ENCODE measurements at places on chromosomes 7 and 10.
A peak's percentile ranks its signal among the peaks of the same experiment; 100 is the strongest.

DNA sequence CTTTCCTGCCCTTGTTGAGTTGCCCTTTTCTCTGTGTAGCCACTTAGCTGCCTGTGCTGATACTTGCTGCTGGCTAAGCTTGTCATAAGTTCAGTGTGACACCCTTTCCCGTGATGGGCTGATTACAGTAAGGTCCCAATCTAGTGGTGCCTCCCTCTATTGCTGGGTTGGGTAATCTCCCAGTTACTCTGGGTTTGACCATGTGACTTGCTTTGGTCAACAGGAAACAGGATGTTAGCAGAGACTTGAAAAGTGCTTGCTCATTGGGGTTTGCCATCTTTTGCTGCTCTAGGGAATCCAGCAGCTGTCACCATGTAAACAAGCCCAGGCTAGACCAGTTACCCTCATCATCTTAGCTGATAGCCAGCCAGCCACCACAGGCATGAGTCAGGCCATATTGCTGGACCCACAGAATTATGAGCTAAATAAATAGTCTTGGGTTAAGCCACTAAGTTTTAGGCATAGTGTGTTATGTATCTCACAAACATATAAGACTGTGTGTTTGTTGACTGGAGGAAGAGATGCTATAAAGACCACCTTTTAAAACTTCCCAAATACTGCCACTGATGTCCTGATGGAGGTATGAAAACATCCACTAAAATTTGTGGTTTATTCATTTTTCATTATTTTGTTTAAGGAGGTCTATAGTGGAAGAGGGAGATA, 4.0 kb upstream of the LEP start:
- H3K27me3 ChIP-seq = peaks cover 17% of the 10 kb centered on the region
- H3K4me3 ChIP-seq = no peak overlapping the region
- no peak for DNase-seq
- H3K27ac ChIP-seq = no peak overlapping the region
- no peaks in the 10 kb centered on the region for H3K4me1 ChIP-seq

DNA sequence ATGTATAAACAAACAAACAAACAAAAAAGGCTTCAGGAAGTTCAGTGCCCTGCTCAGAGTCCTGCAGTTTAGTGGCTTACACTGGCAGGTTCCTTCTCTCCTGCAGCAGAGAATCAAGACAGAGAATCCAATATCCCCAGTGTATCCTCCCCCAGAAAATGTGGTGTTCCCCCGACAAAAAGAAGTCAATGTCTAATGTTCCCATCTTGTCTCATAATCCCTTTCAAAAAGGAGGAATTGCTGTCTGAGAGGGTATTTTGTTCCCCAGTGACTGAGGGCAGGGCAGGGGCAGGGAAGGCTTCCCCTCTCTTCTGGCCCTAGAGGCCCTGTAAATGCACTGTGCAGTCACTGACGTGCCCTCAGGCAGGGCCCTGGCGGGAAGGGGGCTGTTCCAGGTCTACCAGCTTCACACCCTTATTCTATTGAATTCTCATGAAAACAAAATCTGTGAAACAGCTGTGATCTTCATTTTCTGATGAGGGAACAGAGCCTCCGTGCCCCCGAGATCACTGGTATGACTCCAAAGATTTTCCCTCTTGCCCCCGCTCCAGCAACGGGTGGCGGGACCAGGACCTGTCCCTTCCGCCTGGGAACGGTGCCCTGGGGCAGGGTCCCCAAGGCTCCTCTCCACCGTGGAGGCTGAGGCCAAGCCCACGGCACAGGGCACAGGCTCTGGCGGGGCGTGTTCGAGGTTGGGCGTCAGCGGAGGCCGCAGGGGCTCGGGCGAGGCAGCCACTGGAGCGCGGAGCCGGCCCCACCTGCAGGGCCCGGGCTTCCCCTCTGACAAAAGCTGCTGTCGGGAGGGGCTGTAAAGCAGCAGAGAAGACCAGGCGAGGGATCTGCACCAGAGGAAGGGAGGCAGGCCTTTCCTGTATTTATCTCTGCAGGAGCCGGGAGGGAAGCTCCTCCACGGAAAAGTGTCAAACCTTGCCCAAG, 13.4 kb upstream of the WDFY4 start:
- peak overlapping the region; percentile 78 for H3K4me3 ChIP-seq
- no peaks in the 10 kb centered on the region for H3K27me3 ChIP-seq
- H3K36me3 ChIP-seq = no peaks in the 10 kb centered on the region
- H3K27ac ChIP-seq = peak overlapping the region; percentile 100
- peak; percentile 92 for DNase-seq

GRCh38 chr10:125985557-125986240, 89.3 kb downstream of the FANK1 start:
- H3K36me3 ChIP-seq = no peaks in the 10 kb centered on the region
- H3K27me3 ChIP-seq = peaks cover 2% of the 10 kb centered on the region
- H3K4me1 ChIP-seq = peaks cover 6% of the 10 kb centered on the region
- no peak overlapping the region for H3K4me3 ChIP-seq
- no peak for DNase-seq
- peak overlapping the region; percentile 90 for H3K27ac ChIP-seq

DNA sequence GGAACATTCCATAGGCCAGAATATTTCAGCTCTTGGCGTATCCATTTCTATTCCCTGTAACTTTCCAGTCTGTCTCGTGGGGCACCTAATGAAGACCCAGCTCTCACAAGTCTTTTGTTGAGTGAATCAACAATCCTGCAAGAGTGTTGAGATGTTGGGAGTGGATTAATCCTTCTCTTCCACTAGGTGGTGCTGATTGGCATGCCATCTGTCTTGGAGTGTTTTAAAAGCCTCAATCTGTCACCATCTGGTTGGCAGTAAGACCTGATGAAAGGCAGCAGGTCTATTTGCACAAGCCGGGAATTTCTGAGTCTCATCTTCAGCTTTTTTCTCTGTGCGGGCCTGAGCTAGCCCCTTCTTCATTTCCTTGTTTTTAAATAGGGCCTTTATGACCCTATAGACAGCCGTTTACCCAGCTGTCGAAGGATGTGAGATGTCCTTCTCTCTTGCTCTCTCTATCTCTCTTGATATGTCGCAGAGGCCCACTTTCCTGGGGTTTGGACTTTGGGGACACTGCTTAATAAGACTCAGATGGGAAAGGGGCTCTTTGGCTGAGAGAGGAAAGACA, 180.5 kb downstream of the ZNF365 start:
- no peaks in the 10 kb centered on the region for H3K36me3 ChIP-seq
- H3K27me3 ChIP-seq = no peaks in the 10 kb centered on the region
- no peak overlapping the region for H3K4me3 ChIP-seq
- H3K27ac ChIP-seq = no peak overlapping the region

DNA sequence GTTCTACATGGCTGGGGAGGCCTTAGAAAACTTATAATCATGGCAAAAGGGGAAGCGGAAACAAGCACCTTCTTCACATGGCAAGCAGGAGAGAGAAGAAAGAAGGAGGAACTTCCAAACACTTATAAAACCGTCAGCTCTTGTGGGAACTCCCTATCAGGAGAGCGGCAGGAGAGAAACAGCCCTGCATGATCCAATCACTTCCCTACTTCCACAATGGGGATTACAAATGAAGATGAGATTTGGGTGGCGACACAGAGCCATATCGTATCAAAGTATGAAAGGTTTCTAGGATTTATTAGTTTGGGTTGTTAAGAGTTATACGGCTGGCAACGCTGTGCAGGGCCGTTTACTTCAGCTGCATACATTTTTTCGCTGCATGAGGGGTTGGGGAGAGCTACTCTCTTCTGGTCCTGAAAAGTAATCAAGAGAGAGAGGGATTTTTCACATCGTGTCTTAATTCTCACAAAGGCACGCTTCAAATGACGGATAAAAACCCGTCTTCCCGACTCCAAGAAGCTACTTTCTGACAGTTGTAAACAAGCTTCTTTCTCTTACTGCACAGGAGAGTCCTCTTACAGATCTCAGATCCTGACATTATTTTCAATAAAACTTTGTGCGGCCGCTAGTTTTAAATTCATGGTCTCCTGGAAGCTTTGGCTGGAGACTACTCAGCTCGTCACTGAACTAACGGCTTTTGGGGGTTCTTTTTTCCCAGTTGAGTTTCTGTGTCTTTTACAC, 751 bp upstream of the GTPBP10 start:
- peak overlapping the region; percentile 99 for H3K27ac ChIP-seq
- no peak for DNase-seq
- peak overlapping the region; percentile 97 for H3K4me3 ChIP-seq
- peaks cover 11% of the 10 kb centered on the region for H3K36me3 ChIP-seq

DNA sequence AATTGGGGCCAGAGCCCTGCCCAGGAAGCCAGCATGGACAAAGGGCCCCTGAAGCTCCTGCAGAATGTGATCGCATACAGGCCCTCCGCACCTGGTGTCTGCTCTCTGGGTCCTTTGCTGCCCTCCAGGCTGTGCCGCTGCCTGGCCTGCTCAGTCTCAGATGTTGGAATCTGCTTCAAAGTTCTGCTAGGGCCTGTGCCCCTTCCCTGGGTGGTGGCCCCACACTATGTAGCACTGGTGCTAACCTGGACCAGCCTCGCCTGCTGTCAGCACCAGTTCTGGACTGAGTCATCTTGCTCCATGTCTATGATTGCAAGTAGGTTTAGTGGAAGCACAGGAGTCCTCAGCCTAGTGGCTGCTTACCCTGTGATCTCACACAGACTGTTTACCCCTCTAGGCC, 6.3 kb downstream of the MAT1A start:
- H3K4me3 ChIP-seq = no peak overlapping the region
- H3K27ac ChIP-seq = no peak overlapping the region
- H3K27me3 ChIP-seq = peaks cover 9% of the 10 kb centered on the region
- H3K36me3 ChIP-seq = no peaks in the 10 kb centered on the region
- no peaks in the 10 kb centered on the region for H3K4me1 ChIP-seq
- DNase-seq = no peak

- DNase-seq = no peak
- no peak overlapping the region for H3K27ac ChIP-seq
- H3K4me1 ChIP-seq = no peaks in the 10 kb centered on the region
- peaks cover 3% of the 10 kb centered on the region for H3K27me3 ChIP-seq
- H3K36me3 ChIP-seq = no peaks in the 10 kb centered on the region
Observed at GRCh38 chr7:77991656-77992055, 193.1 kb downstream of the PHTF2 start.

GRCh38 chr7:134783294-134784069, 4.0 kb downstream of the CALD1 start:
- no peak overlapping the region for H3K27ac ChIP-seq
- peaks cover 6% of the 10 kb centered on the region for H3K27me3 ChIP-seq
- H3K36me3 ChIP-seq = no peaks in the 10 kb centered on the region
- no peak for DNase-seq
- no peaks in the 10 kb centered on the region for H3K4me1 ChIP-seq

- no peaks in the 10 kb centered on the region for H3K27me3 ChIP-seq
- peaks cover 41% of the 10 kb centered on the region for H3K36me3 ChIP-seq
- no peaks in the 10 kb centered on the region for H3K4me1 ChIP-seq
- H3K4me3 ChIP-seq = no peak overlapping the region
Observed at GRCh38 chr10:72470666-72471065, 115.9 kb upstream of the DNAJB12 start.

DNA sequence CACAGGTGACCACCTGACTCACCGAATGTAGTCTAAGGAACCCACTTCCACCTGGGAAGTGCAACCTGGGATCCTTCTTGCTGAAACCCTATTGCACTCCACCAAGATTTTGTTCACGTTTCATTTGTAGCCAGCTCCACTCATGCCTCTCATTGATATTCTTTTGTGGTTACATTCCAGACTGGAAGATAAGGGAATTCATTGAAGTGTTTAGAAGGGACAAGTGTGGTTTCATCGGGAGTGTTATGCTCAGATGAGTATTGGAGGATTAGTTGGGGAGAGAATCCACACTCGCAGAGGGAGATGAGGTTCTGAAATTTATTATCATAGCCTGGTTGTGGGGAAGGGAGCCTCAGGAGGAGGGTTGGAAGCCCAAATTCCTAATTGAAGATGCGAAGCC, 320.4 kb downstream of the KCNMA1 start:
- no peaks in the 10 kb centered on the region for H3K36me3 ChIP-seq
- no peaks in the 10 kb centered on the region for H3K4me1 ChIP-seq
- H3K27me3 ChIP-seq = peaks cover 2% of the 10 kb centered on the region
- no peak for DNase-seq
- no peak overlapping the region for H3K27ac ChIP-seq

DNA sequence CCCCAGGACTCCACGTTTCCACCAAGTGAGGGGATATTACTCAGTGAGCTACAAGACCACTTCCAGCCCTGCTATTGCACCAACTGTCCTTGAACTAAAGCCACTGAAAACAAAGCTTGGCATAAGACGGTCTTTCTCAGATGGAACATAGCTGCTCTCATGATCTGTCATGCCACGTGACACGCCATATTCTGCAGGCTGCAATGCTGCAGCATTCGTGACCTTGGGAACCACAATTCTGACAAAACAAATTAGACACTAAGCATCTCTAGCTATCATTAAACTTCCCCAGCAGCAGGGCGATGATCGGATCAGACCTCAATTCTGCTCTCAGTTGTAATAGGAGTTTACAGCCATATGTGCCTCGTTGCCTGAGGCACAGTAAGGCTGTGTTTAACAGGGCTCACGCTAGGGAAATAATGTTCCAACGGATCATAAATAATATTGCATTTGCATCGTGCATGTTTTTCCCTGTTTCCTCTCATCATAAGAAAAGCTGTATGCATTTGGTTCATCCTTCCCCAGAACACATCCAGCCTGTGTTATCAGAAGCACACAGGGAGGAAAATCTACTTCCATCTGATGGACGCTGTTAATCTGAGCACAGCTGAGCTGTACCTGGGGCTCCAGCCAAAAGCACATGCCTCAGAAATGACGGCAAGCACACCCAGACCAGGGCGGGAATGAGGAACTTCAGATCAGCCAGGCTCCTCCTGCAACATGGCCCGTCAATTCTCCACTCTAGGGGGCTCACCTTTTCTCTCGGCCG, 38.6 kb upstream of the CNPY1 start:
- DNase-seq = no peak
- peaks cover 22% of the 10 kb centered on the region for H3K27me3 ChIP-seq
- H3K4me1 ChIP-seq = peaks cover 4% of the 10 kb centered on the region
- no peaks in the 10 kb centered on the region for H3K36me3 ChIP-seq
- no peak overlapping the region for H3K27ac ChIP-seq
- no peak overlapping the region for H3K4me3 ChIP-seq

DNA sequence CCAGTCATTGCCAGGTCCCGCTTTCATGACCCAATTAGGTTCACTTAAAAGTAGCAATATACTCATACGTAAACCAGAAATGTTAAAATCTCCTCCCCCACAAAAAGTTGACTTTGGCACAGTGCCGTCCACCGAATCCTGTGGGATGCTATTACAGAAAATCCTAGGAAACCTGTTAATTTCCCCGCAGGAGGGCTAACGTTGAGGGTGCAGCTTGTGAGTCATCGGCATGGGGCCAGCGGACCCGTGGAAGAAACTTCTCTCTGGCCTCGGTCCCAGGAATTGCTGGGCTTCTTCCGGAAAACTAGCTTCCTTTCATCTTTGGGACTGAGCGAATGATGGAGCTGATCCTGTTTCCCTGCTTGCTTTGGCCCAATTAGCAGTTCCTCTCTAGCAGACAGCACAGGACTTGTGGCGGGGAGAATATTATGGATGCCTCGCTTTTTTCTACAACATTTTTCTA, 13.5 kb downstream of the CRYGN start:
- peaks cover 8% of the 10 kb centered on the region for H3K4me1 ChIP-seq
- DNase-seq = no peak
- no peak overlapping the region for H3K27ac ChIP-seq
- no peaks in the 10 kb centered on the region for H3K36me3 ChIP-seq

- H3K4me1 ChIP-seq = peaks cover 37% of the 10 kb centered on the region
- H3K36me3 ChIP-seq = peaks cover 21% of the 10 kb centered on the region
- no peaks in the 10 kb centered on the region for H3K27me3 ChIP-seq
Observed at GRCh38 chr10:73247509-73248258, 629 bp upstream of the DNAJC9 start.

Data from memory B cell (primary cell).